DMS 273 treated with DMSO at 0.1 percent for 48 hours (cell line): ENCODE measurements at places on chromosomes 13 and 19.

GRCh38 chr19:7200736-7201135 is 93.5 kb downstream of the INSR start:
- no peak for DNase-seq

GRCh38 chr13:113861433-113862030 is 2.3 kb downstream of the GAS6 start:
- no peak for DNase-seq

- DNase-seq, result no peak
These were observed 13.1 kb upstream of the MTIF3 start for GRCh38 chr13:27463500-27463899.

DNA sequence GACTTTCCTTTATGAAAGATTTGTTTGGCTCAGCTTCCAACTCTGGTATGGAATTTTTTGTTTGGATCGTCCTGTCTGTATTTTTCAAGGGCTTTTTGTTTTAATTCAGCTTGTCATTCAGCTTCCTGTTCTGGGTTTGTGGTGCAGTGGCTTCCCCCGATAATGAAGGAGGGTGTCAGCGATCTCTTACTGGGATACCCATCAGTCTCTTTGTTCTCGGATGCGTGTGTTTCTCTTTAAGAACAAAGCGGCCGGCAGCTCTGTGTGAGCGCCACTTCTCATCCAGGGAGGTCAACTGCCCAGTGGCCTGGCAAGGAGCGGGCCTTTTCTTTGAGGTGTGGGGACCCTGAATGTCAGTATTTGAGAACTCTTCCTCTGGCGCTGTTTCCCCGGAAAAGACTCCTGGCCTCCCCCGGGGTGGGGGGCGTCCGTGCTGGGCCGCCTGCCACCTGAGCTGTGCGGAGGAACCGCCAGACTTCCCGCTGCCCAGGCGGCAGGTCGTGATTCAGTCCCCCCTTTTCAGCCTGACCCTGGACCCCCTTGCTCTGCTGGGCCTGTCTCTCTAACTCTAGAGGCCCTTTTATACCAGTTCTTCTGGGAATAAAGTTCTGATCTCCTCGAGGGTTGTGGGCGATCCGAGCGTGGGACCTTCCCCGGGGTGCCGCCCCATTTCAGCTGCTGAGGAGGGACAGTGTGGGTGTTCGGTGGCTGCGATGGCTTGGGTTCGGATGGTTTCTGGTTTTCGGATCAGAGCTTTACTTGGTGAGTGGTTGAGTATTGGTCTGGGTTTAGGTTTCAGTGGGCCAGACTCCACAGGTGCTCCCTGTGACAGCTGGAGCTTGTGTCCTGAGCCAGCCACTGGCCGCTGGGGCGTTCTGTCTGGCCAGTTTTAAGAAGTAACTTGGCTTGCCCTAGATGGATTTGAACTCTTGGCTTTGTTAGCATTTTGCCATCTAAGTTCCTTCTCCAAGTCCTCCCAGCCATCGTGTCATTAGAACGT is 3.4 kb downstream of the SF3A2 start:
- DNase-seq, result no peak

DNA sequence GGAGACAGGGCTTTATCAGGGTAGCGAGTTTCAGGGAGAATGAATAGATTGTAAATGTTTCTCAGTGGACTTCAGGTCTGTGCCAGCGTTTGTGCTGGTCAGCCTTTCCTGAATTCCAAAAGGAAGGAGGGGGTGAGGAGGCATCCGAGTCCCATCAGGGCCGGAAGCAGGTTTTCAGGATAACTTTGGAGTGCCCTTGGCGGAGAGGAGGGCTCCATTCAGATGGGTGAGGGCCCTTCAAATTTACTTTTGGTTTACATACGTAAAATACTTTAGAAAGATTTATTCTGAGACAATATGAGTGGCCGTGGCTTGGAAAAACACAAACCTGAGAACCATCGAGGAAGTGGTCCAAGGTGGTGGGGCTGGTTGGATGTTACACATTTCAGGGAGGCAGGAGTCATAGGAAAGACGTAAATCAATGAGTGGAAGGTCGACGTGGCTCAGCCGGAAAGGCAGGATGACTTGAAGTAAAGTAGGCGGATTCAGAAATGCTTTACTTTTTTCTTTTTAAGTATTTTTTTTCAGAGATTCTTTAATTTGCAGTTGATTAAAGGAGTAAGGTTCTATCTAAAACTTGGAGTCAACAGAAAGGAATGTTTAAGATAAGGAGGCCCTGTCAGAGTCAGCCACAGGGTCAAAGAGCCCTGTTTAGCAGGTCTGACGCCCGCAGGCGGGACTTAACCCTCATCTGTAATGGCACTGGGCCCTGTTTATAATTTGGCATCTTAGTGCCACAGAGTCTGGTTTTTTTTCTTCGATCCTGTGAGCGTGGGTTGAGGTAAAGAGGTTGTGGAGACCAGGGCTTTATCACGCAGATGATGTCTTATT is 32.8 kb downstream of the ATP11A start:
- no peak for DNase-seq

GRCh38 chr19:50820549-50821247 is 2.9 kb downstream of the KLK1 start:
- DNase-seq, result no peak

- DNase-seq, result no peak
These were observed 155.9 kb downstream of the DLEU7 start for GRCh38 chr13:50687545-50687944.

DNA sequence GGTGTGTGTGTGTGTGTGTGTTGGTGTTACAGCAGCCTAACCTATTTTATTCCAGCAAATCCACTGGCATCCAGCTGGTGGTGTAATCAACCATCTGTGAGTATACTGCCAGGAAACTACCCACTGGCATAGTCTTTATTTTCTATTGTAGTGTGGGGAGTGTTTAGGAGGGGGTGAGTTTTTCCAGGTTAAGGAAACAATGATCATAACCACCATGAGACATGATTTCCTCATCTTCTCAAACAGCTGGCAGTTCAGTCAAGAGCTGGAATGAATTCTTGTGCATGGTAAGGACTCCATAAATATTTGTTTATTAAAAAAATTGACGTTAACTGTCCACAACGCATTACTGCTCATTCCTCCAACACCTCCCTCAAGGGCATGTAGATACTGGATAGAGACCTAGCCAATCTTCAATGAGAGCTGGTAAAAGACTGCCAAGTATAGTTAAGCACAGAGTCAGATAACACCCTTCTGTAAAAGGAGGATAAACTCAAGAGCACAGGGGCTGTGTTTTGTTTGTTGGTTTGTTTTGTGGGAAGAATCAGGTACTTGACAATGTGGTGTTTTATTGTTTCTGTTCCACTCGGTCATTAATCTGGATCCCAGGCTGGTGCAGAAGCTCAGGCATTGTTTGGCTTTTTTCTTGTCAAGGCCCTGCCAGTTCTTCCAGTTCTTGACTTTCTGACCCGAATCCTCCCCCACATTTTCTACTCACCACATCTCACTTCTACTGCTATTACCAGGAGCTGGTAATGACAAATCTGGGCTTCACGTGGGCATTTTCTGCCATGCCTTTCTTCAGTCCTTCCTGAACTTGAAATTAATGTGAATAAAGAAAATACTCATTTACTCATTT is 31.6 kb upstream of the SLC46A3 start:
- DNase-seq, result no peak

DNA sequence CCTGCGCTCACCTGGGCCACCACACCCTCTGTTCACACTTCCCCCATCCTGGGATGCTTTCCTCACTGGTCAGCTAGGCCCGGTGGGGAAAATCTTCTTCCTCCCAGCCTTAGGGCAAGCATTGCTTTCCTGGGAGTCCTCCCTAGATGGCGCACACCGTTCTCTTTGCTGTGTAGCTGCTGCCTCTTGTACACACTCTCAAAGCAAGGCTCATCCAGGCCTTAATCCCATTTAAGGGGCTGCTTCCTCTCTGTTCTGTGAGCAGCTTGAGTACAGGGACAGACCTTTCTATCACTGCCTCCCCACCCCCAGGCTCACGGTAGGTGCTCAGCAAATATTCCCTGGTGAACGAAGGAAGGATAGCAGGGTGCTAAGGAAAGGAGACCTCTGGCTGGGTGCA is 11.1 kb downstream of the SLC7A10 start:
- DNase-seq, result no peak

DNA sequence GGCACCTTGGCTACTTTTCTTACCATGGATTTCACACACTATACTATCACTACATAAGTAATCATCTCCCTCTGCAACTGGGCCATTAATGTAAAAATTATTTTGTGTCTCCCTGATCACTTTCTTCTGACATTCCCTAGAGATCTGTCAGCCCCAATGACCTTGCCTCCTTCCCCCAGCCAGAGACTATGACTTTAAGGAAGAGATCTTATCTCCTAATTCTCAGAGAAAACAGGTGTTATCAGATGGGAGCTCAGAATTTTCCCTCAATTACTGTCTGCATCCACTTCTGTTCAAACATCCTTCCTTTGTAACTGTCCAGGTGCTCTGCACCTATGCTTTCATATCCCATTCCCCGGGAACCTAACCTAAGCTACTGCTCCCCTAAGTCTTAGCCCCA is 397.5 kb downstream of the DIAPH3 start:
- no peak for DNase-seq

DNA sequence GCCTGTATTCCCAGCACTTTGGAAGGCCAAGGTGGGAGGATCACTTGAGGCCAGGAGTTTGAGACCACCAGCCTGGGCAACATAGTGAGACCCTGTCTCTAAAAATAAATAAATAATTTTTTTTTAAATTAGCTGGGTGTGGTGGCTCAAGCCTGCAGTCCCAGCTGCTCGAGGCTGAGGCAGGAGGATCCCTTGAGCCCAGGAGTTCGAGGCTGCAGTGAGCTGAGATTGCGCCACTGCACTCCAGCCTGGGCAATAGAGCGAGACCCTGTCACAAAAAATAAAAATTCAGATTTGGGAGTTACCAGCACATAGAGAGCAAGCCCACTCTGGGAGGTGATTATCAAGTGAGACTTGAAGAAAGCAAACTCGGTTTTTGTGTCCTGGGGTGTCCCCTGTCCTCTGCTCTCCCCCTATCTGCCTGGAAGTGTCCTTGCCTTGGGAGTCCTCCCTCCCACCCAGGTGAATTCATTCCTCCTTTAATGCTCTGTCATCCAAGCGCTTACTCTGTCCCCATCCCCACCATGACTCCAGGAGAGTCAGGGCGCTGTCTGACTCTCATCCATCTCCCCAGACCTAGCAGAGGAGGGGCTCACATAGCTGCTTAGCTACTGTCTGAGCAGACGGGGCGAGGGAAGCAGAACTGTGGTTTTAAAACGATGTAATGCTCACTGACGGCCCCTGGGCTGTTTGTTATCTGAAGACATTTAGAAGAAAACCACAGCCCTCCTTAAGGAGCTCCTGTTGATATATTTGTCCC is 146.8 kb downstream of the STK24 start:
- DNase-seq, result no peak

GRCh38 chr13:53144826-53145225 is 116.2 kb downstream of the OLFM4 start:
- DNase-seq, result no peak

DNA sequence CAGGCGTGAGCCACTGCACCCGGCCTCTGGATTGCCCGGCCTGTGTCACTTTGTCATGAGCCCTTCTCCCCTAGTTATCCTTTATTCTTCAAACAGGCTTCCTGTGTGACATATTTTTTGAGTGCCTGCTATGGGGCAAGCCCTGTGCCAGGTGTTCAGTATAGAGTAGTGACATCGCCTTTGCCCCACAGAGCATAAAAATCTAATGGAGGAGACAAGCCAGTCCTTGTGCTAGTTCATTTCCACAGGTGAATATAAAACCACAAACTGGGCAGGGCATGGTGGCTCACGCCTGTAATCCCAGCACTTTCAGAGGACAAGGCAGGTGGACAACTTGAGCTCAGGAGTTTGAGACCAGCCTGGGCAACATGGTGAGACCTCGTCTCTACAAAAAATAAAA is 43.2 kb downstream of the BBC3 start:
- DNase-seq, result no peak

DNA sequence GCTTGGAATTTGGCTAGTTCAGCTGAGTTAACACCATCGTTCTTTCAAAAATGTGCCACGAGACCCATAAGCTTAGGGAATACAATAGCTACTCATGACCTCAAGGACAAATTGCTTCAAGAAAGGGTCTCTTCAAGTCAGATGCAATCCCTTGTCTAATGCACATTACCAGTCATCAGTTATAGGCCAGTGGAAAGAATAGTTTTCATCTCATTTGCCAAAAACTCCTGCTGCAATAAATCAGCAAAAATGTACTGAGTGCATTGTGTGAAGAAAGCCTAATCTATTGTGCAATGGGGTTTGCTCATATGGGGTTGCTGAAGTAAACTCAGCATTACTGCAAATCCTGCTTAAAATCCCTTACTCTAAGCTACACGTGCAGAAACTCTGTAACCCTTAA is 208.3 kb upstream of the NBEA start:
- DNase-seq, result no peak

DNA sequence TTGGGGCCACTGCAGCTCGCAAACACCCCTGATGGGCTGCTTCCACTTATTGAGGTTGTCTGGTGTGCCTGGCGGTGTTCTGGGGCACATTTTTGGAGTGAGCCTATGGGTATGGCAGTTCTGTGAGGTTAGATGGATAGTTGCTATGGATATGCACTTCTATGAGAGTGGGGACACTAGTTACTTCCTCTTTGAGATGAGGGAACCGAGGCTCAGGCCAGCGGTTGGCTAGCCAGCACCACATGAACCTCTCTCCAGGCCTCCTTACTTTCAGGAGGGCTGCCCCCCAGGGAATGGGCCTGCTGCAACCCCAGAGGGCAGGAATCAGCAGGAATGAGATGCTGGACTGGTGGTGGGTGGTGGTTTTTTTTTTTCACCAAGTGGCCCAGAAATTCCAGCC is 13.5 kb upstream of the PRR19 start:
- DNase-seq, result no peak

DNA sequence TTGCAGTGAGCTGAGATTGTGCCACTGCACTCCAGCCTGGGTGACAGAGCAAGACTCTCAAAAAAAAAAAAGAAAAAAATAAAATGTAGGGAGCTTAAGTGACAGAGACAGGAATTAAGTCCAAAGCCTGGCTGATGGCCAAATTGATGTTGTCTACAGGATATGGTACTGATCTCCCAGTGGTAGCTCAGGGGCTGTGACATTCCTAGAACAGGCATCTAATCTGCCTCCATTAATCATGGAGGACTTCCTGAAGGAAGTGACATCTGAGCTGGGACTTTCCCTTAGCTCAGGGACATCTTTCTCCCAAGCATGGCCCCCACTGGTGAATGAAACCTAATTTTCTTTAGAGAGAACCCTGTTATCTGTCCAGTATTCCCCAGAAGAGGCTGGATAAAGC is 11.4 kb upstream of the EDDM13 start:
- DNase-seq, result no peak

- no peak for DNase-seq
These were observed 6.9 kb upstream of the SWSAP1 start for GRCh38 chr19:11367528-11367927.

DNA sequence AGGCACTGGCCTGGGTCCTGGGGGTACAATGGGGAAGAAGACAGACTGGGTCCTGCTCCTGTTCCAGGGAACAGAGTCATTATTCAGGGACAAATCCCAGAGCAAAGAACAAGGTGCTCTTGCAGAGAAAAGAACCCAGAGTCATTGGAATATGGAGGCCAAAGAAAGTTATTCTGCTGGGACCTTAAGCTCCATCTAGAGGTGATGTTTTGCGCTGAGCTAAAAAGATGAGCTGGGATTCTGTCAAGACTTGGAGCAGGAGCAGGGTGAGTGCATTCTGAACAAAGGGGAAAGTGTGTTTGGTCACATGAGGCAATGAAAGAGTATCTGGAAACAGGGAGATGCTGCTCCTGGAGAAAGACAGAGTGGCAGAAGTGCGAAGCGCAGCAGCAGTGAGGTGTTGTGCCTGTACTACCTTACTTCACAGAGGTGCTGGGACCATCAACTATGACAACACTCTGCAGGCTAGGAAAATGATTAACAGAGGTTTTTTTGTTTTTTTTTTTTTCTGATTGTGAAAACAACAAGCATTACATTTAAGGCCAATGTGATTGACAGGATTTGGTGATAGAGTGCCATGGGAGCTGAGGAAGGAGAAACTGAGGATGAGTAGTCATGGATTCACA is 95.3 kb upstream of the TNFSF11 start:
- DNase-seq, result no peak
